ENCODE measurements at places on chromosomes 7 and 10.

DNA sequence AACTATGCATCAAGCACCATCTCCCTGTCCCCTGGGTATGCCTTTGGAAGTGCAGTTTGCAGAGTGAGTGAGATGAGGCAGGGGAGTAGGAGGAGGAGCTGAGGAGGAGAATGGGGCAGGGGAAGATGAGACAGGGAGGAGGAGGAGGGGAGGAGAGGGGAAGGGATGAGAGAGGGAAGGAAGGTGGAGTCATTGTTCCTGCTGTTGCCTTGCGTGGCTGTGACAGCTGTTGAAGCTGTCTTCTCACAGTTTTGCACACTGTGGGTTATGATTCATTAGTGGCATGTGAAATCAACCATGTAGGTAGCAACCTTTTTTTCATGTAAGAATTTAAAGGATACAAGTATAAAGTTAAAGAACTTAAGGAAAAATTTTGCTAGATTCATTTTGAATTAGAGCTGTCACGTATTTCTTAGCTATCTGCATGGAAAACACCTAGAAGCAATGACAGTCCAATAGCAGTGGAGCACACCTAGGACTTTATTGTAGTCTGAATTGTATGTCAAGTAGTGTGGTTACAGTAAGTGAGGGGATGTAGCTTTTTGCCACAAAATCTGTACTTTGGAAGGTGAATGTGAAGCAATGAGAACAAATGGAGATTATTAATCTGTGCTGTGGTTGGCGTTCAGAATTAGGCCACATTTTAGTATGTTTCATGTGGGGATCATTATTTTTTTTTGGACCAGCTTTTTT lies 21.7 kb downstream of the CCM2 start:
- DNase-seq = no peak

DNA sequence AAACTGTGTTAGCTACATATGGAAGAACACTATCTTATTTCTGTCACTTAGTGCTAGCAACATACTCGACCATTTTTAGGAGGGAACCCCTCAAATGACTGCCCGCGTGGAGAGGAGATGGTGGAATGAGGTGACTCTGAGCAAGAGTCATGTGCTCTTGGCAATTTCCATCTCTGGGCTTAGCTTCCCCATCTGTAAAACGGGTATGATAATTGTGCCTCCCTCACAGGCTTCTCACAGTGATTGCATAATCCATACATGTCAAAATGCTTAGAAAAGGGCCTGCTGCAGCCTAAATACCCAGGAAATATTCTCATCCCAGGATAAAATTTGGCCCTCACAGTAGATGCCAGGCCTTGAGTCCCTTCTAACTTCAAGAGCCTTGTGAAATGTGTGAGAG lies 86.6 kb downstream of the WDFY4 start:
- DNase-seq = no peak

DNA sequence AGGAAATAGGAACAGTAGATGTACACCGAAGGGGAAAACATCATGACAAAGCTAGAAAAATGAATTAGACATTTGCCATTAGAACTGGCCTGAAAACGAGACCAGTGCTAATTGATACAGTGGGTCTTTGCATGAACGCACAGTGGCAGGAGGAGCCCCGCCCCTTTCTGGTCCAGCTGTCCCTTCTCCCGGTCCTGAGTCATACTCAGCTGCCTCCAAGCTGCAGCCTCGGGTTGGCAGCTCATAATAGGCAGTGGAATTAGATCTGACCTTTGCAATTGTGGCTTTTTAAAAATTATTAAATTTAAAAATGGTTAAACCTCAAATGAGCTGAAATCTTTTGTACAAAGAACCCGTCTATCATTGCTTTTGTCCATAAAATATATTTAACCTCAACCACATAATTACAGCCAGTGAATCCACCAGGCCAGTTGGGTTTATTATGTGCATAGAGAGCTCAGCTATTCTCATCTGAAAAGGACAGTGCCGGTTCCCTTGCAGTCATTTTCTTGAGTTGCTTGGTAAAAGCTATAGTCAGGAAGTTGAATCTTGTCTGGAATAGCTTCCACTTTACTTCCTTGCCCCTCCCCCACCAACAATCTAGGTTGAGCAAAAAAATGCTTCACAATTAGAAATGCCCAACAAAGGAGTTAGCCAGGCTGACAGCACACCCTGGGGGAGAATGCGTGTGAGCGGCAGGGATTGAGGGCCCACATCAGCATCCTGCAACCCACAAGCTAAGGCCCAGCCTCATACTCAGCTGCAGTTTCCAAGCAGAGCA lies 147.1 kb downstream of the BUB3 start:
- DNase-seq = peak; percentile 38

DNA sequence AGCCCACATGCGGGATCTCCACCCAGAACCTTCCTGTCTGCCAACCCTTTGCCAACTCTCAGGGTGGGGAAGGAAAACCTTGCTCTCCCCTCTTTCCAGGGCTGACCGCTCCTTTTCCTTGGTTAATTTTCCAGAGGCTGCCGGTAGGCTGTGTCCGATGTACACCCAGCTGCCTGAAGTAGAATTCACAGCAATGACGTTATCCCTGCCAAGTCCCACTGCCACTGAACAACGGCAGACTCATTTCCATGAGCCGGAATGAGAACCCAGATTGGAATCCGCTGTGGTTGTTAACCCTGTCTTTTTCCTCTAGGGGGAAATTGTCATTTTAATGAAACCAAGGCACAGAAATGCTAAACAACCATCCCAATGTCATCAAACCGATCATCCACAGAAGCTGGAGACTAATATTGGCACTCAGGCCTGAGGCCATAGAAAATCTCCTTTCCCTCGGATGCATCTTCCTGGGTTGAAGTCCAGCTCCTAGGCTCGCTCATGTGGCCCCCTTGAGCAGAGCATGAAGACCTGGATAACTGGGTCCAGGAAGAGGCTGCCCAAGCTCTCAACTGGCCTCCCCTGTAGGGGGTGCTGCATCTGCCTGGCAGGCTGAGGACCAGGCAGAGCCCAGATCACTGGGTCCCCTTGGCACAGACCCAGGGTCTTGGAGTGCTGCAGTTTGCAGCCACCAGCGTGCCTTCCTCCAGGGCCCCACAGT lies 30.4 kb downstream of the KLRG2 start:
- DNase-seq = no peak

GRCh38 chr10:17026686-17027485 lies 102.7 kb downstream of the CUBN start:
- no peak for DNase-seq
